ENCODE measurements at places on chromosomes 5 and 9. TPM values are rescaled to one million over a fixed set of nuclear protein-coding genes. Genes with fewer than 3 reads are reported as not detected.

Gene CER1
- total RNA-seq, result not detected

DNA sequence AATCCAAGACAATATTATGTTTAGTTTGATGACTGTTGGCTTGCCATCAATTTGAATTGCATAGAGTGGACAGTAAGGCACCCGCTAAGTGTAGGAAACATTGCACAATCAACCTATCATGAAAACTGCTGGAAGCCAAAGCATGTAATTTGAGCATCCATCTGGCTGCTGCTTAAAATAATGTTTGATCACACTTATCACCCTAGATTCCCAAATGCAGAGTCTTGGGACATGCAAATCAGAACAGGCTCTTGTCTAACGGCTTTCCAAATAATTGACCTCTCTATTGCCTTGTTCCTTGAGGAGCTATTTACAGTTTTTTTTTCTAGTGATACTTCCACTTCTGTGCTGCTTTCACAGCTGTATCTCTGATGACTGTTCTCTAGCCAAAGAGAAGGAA, 342.1 kb downstream of the PRR16 start:
- no peak overlapping the region for H3K4me3 ChIP-seq
- H3K27ac ChIP-seq, result no peak overlapping the region
- H3K36me3 ChIP-seq, result no peaks in the 10 kb centered on the region
- H3K27me3 ChIP-seq, result no peaks in the 10 kb centered on the region

Gene SPEF2
- total RNA-seq, result 5.8 TPM

DNA sequence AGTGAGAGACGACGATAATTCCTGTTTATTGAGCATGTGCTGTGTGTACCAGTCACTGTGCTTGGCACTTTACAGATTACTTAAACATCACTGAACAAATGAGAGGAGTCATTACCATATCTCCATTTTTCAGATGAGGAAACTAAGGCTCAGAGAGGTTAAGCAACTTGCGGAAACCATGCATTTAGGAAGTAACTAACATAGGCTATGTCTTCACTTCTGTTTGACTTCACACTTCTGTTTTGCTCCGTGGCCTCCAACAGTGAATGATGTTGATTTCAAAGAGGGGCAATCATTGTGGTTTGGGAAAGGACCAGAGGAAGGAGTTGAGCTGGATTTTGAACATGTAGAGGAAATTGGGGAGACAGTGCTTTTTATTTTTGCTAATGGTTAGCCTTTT, 16.7 kb downstream of the GCNT1 start:
- no peak overlapping the region for H3K4me3 ChIP-seq
- H3K4me1 ChIP-seq, result no peaks in the 10 kb centered on the region
- no peak overlapping the region for H3K27ac ChIP-seq
- no peak for DNase-seq
- H3K36me3 ChIP-seq, result no peaks in the 10 kb centered on the region

Gene HTR4
- total RNA-seq, result not detected

- DNase-seq, result no peak
- H3K27me3 ChIP-seq, result no peaks in the 10 kb centered on the region
- H3K4me1 ChIP-seq, result no peaks in the 10 kb centered on the region
- no peak overlapping the region for H3K27ac ChIP-seq
- no peak overlapping the region for H3K4me3 ChIP-seq
Observed at GRCh38 chr9:135921749-135922310, 14.5 kb upstream of the CAMSAP1 start.

Gene PRUNE2
- 3.4 TPM for total RNA-seq

GRCh38 chr5:76663573-76663972, 40.4 kb upstream of the F2RL2 start:
- no peak overlapping the region for H3K4me3 ChIP-seq
- H3K36me3 ChIP-seq, result no peaks in the 10 kb centered on the region
- no peak for DNase-seq
- no peaks in the 10 kb centered on the region for H3K27me3 ChIP-seq
- H3K4me1 ChIP-seq, result no peaks in the 10 kb centered on the region

- no peaks in the 10 kb centered on the region for H3K4me1 ChIP-seq
- H3K27me3 ChIP-seq, result no peaks in the 10 kb centered on the region
- no peak overlapping the region for H3K27ac ChIP-seq
- no peak for DNase-seq
- no peaks in the 10 kb centered on the region for H3K36me3 ChIP-seq
Observed at GRCh38 chr9:4706971-4707622, 27.7 kb downstream of the CDC37L1 start.

GRCh38 chr5:126119887-126120442, 303.2 kb upstream of the GRAMD2B start:
- H3K4me3 ChIP-seq, result no peak overlapping the region
- no peak for DNase-seq
- no peaks in the 10 kb centered on the region for H3K4me1 ChIP-seq
- H3K27me3 ChIP-seq, result no peaks in the 10 kb centered on the region
- no peak overlapping the region for H3K27ac ChIP-seq

DNA sequence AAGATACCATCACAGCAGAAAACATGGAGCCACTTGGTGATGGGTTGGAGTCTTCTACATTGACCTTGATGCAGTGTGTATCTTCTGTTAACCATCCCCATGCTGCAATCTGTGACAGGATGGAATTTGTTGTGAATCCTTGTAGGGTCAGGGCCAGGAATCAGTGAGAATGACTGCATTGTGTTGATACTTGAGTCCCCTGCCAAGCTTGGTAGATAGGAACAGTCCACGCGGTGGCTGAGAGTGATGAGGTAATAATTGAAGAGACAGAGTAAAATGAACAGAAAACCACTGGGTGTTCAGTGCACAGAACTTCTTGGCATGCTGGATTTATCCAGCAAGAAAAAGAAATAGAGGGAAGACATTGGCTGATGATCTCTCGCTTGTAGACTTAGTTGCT, 217.5 kb downstream of the MAN2A1 start:
- no peaks in the 10 kb centered on the region for H3K4me1 ChIP-seq
- H3K36me3 ChIP-seq, result no peaks in the 10 kb centered on the region
- H3K27me3 ChIP-seq, result no peaks in the 10 kb centered on the region

Gene PCDHB4
- total RNA-seq, result 7.2 TPM

Gene GRM6
- total RNA-seq, result not detected

DNA sequence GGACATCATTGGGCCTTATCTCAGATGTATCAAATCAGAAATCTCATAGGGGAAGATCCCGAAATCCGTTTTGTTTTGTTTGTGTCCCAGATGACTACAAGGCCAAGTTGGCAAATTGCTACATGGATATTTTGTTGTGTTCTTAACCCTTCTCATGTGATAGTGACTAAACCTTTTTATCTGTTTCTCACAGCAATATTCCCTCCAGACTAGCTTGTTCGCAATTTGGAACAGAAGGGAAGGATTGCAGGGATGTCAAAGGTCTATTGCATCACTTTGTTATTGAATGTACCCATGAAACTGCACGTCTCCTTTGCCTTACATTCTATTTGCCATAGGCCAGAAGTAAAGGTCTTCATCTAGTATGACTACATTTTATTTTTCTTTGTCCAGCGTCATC, 453.9 kb downstream of the NFIB start:
- H3K4me1 ChIP-seq, result no peaks in the 10 kb centered on the region
- H3K27me3 ChIP-seq, result no peaks in the 10 kb centered on the region
- H3K36me3 ChIP-seq, result no peaks in the 10 kb centered on the region
- H3K27ac ChIP-seq, result no peak overlapping the region
- DNase-seq, result no peak

DNA sequence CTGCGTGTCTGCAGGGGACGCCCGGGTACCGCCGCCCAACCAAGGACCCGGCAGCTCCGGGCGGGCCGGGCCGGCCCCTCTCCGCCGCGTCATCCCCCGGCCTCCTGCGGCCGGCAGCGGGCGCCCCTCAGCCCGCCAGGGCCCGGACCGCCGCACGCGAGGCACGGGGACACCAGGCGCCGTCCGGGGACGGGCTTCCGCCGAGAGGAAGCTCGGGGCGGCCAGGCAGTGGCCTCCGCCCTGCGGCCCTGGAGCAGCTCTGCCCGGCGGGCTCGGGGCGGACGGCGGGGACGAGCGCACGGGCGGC, 373 bp downstream of the FBXW5 start:
- no peaks in the 10 kb centered on the region for H3K27me3 ChIP-seq
- H3K4me3 ChIP-seq, result peak overlapping the region; percentile 85
- peaks cover 25% of the 10 kb centered on the region for H3K36me3 ChIP-seq
- peak overlapping the region; percentile 66 for H3K27ac ChIP-seq

Gene FAM53C
- 16.6 TPM for total RNA-seq

GRCh38 chr5:158727136-158727535, 372.6 kb downstream of the EBF1 start:
- no peaks in the 10 kb centered on the region for H3K36me3 ChIP-seq
- DNase-seq, result no peak
- H3K27ac ChIP-seq, result no peak overlapping the region
- H3K4me1 ChIP-seq, result no peaks in the 10 kb centered on the region

DNA sequence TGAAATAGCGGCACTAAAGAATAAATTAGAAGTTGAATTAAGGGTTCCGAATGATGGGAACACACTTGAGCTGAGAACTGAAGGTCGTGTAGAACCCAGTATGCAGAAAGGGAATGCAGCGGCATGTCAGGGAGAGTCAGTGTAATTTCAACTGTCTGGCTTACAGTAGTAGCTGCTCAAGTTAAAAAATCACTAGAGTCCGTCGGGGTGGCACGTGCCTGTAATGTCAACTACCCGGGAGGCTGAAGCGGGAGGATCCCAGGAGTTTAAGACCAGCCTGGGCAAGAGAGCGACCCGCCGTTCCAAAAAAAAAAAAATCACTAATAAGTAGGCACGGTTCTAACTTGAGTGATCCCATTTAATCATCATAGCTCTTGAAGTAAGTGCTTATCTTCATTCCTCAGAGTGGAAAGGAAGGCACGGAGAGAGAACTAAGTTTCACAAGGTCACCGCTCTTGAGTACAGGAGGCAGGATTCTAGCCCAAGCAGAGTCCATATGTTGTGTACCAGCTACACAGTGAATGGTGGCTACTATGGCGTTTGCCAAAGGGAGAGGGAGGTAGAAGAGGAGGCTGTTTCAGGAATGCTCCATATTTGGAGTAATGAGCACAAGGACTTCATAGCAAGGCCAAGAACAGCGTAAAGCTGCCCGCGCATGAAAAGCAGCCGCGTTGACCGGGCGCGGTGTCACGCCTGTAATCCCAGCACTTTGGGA, 831 bp downstream of the RMRP start:
- peaks cover 29% of the 10 kb centered on the region for H3K4me1 ChIP-seq
- H3K27me3 ChIP-seq, result no peaks in the 10 kb centered on the region
- no peak for DNase-seq
- no peaks in the 10 kb centered on the region for H3K36me3 ChIP-seq
- H3K4me3 ChIP-seq, result peak overlapping the region; percentile 97

DNA sequence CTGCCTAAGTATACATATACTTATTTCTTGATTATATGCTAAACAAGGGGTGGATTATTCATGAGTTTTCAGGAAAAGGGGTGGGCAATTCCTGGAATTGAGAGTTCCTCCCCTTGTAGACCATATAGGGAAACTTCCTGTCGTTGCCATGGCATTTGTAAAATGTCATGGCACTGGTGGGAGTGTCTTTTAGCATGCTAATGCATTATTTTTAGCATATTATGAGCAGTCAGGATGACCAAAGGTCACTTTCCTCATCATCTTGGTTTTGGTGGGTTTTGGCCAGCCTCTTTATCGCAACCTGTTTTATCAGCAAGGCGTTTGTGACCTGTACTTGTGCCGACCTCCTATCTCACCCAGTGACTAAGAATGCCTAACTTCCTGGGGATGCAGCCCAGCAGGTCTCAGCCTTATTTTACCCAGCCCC, 80.9 kb downstream of the ALDH7A1 start:
- no peak overlapping the region for H3K4me3 ChIP-seq
- no peaks in the 10 kb centered on the region for H3K4me1 ChIP-seq
- H3K27me3 ChIP-seq, result no peaks in the 10 kb centered on the region
- no peak overlapping the region for H3K27ac ChIP-seq
- DNase-seq, result no peak

Gene GPR151
- not detected for total RNA-seq

Gene ZNF346
- total RNA-seq, result 8.0 TPM

DNA sequence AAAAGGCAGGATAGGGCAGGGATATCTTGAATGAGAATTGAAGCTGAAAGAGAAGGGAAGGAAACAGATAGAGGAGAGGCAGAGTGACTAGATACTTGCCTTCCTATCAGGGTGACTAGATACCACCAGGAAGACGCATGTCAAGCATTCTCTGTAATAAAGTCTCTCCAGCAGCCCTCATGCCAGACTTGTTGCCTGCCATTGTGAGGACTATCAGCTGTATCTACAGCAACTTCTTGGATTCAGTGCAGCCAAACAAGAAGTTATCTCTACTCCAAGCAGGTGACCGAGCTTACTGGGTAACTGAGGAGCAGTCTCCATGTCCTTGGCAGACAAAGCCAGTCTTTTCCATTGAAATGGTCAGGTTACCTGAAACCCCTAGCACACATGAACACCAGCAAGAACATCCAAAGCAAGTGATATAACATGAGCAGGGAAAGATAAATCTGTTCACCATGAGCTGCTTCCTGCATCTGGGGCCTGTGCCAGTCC, 9.3 kb downstream of the SH3RF2 start:
- H3K27me3 ChIP-seq, result no peaks in the 10 kb centered on the region
- H3K36me3 ChIP-seq, result no peaks in the 10 kb centered on the region
- H3K4me3 ChIP-seq, result no peak overlapping the region
- DNase-seq, result no peak
- peak overlapping the region; percentile 55 for H3K27ac ChIP-seq

DNA sequence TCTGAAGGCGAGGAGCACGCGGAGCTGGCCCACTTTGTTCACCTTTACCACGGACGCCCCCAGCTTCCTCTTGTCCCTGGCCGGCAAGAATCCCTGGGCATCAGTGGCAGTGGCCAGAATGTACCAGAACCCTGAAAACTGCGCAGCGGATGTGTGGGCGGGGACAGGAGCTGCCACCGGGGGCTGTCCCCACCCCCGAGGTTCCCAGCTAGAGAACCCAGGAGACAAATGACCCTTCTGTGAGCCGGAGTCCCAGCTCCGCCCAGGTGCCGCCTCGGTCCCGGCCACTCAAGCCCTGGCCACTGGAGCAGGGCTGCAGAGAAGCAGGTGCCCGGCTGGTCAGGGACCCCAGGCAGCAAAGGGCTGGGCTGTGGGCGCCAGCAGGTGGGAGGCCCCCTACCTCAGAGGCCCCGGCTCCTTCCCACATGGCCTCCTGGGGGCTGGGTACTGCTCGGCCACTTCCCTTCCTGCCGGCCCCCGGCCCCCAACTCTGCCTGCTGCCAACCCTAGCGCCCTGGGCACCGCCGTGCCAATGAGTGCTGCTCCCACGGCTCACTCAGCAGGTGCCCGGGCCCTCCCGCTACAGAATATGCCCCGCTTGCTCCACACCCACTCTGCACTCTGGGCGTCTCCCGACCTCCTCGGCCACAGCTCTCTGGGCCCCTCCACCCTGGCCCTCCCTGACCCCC, 713 bp downstream of the LCN10 start:
- H3K4me3 ChIP-seq, result no peak overlapping the region
- no peaks in the 10 kb centered on the region for H3K27me3 ChIP-seq
- H3K27ac ChIP-seq, result no peak overlapping the region
- peaks cover 12% of the 10 kb centered on the region for H3K4me1 ChIP-seq

- H3K36me3 ChIP-seq, result no peaks in the 10 kb centered on the region
- H3K4me1 ChIP-seq, result peaks cover 6% of the 10 kb centered on the region
- no peak for DNase-seq
- no peaks in the 10 kb centered on the region for H3K27me3 ChIP-seq
Observed at GRCh38 chr5:132480042-132480441, 10.5 kb downstream of the IRF1 start.
